Activated CD4-positive, CD25-positive, alpha-beta regulatory T cell treated with anti-CD3 and anti-CD28 coated beads, Interleukin-2, amount 50 U/mL, for 72 hours (primary cell): ENCODE measurements at places on chromosomes 1 and 21.

- no peak for DNase-seq
Observed at GRCh38 chr21:31283025-31283424, 61.0 kb downstream of the TIAM1 start.

GRCh38 chr21:15826147-15826780 is 96.5 kb downstream of the USP25 start:
- DNase-seq = no peak

DNA sequence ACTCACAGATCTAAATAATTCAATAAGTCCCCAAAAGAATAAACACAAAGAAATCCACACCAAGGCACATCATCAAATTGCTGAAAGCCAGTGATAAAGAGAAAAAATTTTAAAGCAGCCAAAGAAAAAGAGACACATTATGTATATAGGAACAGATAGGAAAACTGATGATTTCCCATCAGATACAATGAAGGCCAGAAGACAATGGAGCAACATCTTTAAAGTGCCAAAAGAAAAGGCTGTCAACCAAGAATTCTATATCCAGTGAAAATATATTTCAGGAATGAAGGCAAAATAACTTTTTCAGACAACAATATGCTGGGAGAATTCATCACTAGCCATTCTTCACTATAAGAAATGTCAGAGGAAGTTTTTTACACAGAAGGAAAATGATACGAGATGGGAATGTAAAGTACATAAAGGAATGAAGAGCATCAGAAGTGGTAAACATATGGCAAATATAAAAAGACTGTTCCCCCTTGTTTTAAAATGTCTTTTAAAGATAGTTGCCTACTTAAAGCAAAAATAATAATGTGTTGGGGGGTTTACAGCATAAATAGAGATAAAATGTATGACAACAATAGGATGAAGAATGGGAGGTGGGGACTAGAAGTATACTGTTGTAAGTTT is 9.4 kb upstream of the MYOG start:
- DNase-seq = no peak

GRCh38 chr1:152886758-152887409 is 8.8 kb downstream of the SMCP start:
- DNase-seq = no peak

- DNase-seq = no peak
Observed at GRCh38 chr1:7094086-7094485, 308.8 kb downstream of the CAMTA1 start.

GRCh38 chr1:200133123-200133522 is 105.6 kb downstream of the NR5A2 start:
- DNase-seq = no peak

DNA sequence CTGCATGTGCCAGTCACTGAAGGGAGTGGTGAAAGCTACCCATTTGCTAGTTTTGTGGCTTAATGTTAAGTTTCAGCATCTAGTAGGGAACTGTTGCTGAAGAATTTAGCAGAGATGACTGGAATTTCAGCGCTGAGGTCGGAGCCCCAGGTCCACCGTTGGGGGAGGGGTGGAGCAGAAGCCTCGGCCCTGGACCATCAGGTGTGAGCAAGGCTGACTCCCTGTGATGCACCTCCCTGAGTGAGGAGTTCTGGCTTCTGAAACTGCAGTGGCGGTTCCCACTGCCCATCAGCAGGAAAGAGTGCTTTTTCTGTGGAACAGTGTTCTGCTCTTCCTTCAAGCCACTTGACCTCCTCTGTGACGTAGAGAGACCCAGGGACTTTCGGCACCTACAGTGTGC is 1.3 kb downstream of the NOS1AP start:
- DNase-seq = no peak

- no peak for DNase-seq
Observed at GRCh38 chr1:24972221-24972914, 42.3 kb upstream of the RUNX3 start.

- DNase-seq = no peak
Observed at GRCh38 chr1:227900571-227901051, 47.1 kb downstream of the WNT9A start.

DNA sequence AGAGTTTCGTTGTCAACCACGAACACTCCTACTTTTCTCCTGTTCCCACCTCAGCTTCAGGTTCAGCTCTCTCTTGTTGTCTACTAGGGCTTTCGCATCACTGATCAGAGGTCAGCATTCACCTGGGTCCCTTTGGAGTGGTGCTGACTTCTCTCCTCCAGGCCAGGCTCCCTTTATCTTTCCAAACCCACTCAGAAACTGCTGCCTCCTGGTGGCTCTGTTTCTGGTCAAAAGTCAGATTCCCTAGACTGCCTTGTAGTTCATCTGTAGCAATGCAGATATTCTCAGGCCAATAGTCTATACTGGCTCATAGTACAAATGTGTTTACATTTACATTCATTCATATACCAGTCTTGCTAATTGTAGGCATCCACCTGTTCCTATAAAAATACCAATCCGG is 6.4 kb upstream of the ERI3 start:
- no peak for DNase-seq

GRCh38 chr1:51313268-51313852 is 17.0 kb downstream of the TTC39A start:
- DNase-seq = no peak

DNA sequence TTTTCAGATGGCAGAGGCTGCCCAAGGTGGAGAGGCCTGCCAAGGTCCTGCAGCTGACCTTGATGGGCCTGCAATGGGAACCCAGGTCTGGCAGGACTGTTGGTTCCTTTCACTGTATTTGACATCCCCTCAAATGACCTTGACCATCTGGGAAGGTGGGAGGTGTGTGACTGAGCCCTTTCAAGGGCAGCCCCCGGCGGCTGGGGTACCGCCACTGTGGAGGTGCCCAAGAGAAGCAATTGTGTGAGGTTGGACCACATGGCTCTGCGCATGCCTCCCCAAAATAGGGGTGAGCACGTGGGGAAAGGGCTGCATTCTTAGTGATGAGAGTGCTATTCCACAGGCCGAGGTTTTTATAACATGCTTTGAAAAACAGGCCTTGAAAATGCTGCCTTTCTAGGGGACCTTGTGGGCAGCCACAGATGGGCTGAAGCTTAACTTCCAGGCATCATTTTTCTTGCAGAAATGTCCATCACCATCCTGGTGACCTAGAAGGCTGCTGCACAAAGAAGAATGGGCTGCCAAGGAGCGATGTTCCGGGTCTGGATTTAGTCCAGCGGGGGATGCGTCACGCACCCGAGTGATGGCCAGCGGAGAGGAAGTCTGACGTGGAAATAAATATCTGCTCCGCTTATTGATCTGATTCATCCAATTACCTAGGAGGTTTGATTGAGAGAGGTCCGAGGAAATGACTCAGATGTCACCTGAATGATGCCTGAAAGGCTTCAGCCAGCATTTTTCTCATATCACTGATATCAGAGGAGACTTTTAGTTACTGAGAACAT is 16.5 kb upstream of the UTS2 start:
- no peak for DNase-seq

- no peak for DNase-seq
Observed at GRCh38 chr1:26574719-26575251, 45.2 kb downstream of the RPS6KA1 start.

GRCh38 chr1:218401998-218402785 is 57.1 kb downstream of the TGFB2 start:
- no peak for DNase-seq

DNA sequence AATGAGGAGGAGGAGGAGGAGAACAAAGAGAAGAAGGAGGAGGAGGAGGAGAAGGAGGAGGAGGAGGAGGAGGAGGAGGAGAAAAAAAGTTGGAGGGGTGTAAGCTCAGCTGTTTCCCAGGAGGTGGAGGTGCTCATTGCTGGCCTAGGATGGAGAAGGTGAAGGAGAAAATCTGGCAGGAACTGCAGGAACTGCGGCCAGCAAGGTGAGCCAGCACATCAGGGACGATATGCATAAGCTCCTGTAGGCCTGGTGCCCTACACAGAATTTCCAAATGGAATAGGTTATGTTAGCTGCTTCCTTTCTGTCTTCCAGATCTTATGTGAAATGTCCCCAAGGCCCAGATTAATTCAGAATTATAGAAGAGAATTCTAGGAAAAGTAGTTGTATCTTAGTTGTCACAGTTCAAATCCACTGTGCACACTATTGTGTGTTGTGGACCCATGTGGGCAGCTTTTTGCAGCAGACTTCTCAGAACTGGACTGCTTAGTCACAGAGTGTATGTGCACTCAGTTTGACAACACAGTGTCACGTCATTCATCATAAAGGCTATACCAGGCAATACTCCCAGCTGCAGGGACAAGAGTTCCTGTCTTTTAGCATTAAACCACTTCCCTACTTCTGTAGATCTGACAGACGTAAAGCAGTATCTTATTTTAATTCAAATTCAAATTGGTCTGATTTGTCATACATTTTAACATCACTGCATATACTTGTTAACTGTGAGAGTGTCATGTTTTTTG is 303.7 kb downstream of the HLX start:
- DNase-seq = no peak

- DNase-seq = no peak
Observed at GRCh38 chr1:41356752-41357151, 4.5 kb upstream of the FOXO6 start.

DNA sequence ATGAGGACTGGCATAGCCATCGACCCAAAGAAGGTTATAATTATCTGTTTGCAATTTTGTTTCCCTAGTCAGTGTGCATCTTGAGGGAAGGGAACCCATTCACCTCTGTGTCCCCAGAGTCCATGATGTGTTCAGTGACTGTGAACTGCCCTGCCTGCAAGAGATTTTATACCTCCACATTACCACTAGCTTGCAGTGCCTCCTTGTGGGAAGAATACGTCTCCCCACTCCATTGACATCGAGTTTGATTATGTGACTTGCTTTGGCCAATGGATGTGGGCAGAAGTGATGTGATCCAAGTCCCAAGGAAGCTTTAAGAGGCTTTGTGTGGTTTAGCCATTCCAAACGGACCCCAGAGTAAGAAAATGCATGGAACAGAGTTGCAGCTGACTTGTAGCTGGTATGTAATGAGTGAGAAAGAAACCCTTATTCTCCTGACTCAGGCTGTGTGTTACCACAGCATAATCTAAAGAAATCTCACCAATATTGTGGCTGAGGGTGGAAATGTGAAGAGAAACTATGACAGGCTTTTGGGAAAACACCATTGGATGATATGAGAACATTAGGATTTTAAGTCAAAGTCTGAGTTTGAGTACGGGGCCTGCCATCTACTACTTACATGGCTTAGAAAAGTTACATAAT is 47.8 kb upstream of the NRDC start:
- no peak for DNase-seq

DNA sequence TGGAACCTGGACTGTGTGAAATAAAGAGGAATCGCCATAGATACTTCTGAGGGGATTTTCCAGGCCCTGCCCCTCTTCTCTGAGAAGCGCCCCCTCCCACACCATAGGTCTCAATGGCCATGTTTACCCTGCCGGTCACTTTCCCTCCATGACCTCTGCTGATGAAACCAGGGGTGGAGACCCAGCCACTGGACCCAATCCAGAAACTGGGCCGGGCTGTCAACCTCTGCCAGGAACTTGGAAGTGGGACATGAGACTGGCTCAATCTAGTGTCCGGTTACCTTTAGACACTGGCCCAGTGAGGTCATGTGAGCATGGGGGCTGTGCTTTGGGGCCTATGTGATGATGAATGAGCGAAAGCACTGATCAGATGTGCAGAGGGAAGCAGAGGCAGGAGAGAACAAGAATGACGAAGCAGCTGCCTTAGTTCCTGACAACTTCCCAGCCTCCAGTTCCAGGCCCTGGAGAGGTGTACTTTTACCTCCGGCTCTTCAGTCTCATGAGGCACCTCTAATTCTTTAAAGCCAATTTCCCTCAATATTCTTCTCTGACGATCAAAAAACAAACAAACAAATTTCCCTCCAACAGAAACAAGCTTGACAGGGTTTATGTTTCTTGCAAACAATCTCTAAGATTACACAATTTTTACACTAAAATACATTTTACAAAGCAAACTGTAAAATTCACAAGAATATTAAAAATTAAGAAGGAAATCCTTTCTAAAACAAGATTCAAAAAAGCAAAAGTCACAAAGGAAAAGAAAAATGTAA is 4.9 kb downstream of the ASAP3 start:
- no peak for DNase-seq

DNA sequence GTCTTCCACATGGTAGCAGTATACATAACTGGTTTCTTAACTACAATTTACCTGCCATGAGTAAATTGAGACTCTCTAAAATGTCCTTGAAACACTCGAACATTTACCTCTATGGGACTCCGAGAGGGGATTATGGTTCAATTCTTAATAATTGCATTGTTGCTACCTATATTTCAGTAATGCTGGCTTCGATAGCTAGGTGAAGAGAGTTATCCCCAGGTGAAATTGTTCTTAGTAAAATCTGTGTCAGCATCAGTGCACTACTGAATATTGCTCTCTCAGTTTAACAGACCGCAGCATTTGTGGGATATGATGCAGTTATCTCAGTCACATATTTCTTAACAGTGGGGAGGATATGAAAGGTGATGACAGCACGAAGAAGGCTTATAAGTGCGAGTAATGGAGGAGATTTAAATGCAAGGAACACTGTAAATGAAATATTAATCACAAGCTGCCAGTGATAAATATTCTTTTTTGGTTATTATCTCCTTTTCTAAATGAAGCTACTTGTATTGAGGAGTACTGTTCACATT is 801.9 kb downstream of the BRINP3 start:
- DNase-seq = no peak

DNA sequence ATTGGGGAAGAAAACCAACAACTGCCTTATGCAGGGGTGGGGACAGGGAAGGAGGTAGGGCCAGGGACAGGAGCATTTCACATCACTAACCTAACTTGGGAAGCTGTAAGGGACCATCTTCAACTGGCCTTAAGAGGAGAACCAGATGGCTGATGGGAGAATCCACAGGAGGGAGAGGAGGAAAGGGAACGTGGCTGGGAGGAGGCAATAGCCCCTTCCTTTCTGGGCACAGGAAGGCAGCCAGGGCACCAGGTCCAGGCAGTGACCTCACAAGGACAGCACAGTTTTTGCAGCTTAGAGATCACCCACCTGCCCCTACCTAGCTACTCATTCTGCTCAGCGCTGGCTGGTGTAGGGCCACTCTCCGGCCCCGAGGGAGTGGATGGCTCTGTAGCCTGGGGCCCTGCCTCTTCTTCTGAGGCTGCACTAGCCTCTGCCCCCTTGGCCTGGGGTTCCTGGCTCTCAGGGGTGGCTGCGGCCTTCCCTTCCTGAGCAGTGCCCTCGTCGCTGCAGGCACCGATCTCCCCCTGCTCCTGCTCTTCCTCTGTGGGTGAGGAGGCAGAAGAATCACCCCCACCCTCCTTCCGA is 1.7 kb downstream of the MARCKSL1 start:
- no peak for DNase-seq

- no peak for DNase-seq
Observed at GRCh38 chr1:66025188-66025587, 232.5 kb downstream of the PDE4B start.

DNA sequence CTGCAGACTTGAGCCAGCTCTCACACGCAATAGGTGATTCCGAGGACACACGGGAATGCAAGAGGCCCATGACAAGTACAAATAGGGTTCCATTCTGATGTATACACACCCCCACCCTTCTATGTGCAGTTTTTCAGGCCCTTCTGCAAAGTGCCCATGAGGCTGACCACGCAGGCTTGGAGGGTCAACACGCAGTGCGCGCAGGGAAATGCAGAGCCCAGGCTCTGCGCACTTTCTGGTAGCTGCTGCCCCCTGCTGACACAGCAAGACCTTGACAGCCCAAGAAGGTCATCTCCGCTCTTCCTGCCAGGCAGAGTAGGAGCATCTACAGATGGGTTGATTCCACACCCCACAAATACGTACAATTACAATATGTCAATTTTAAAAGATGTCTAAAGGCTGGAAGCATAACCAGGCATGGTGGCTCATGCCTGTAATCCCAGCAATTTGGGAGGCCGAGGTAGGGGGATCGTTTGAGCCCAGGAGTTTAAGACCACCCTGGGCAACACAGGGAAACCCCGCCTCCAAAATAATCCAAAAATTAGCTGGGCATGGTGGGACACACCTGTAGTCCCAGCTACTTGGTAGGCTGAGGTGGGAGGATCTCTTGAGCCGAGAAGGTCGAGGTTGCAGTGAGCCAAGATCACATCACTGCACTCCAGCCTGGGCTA is 18.5 kb downstream of the SH3BP5L start:
- peak; percentile 57 for DNase-seq
